ENCODE measurements at places on chromosomes 7 and 10.

GRCh38 chr10:17116193-17116592, 13.4 kb downstream of the CUBN start:
- DNase-seq, result no peak

GRCh38 chr7:138755842-138756590, 41.8 kb upstream of the TMEM213 start:
- no peak for DNase-seq

GRCh38 chr7:131904760-131905327, 348.4 kb upstream of the PODXL start:
- DNase-seq, result no peak

- DNase-seq, result peak; percentile 20
Measured at GRCh38 chr7:151057506-151057988, at the start of gene CDK5. TSS of gene CDK5 (minus strand) at chr7:151057897. CDS start at chr7:151057848, 49 bp downstream.

GRCh38 chr7:130322615-130323014, 22.0 kb upstream of the CPA5 start:
- DNase-seq, result no peak

DNA sequence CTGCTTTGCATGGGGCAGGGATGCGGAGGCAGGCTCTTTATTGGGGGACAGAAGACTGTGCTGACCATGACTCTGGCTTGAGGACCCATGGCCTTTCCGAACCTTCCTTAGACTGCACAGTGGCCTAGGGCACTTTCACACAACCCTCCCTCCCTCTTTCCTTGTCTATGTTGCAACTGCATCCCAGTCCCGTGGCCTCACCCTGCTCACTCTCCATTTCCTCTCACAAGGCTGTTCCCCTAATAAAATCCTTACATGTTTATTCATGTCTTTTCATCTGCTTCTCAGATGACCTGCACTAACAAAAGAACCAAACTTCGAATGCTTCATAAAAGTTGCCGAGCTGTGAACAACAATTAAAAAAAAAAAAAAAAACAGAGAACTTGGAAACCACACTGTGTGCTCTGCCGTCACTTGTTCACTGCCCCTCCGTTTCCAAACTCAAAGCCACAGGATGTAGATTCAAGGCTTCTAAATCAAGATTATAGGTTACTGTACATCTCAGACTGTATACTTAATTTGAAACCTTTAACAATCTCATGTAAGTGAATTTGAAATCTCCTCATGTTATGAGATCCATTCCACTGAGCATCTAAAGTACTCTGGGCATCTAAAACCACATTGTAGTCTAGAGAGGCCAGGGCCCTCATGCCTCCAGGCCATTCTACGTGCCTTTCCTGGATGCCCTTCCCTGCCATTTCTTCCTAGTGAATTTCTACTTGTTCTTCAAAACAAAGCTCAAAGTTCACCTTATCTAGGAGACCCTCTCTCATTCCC, 265.9 kb downstream of the SNX13 start:
- DNase-seq, result no peak

DNA sequence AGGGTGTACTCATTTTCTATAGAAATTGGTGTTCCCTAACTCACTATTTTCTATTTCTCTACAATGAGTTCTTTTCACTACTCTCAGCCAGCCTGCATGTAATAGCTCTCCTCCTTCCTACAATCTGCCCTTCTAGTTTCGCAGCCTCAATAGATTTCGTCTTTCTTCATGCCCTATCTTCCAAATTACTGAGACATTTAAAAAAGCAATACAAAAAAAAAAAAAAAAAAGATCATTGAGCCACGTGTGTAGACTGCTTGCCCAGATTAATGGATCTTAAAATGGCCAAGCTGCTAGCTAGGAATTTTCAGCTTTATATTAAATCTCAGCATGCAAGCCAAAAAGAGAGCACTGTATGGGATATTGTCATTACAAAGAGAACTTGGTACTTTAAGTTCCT, 55.5 kb downstream of the ZNF277 start:
- no peak for DNase-seq

GRCh38 chr7:17680026-17680425, 260.3 kb downstream of the SNX13 start:
- no peak for DNase-seq

DNA sequence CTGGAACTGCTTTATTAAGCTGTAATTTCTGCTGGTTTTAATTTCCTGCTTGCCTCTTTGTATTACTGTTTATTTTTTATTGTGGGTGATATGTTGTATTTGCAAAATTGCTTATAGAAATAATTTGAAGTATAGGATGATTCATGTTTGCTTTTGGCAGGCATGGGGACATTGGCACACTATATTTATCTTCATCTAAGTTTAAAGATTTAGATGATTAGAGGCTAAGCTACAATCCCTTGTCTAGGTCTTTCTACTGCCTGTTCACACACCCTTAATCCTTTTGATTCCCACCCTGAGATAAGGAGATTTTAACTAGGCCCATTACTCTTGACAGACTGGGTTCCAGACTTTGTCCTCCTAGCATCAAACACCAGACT, 182.8 kb upstream of the KAT6B start:
- no peak for DNase-seq

- peak; percentile 6 for DNase-seq
Measured at GRCh38 chr7:28748933-28749584, 209.1 kb downstream of the TRIL start.

GRCh38 chr7:102326157-102326889, 29.9 kb downstream of the SPDYE6 start:
- DNase-seq, result no peak

DNA sequence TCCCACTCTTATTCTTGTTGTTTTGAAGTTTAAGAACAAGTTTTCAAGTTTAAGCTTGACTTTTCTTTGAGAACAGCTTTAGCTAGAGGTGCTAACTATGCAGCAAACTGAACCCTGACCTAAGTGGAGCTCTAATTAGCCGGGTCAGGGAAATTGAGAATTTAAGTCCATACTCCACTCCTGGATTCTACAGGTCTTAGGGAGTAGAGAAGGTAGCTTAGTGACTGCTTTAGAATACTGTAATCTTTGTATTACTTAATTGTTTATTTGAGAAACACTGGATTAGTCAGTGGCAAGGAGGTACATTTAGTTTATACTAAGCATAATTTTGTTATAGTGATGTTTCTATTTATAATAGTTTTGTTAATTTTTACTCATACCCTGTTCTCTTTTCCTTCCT, 74.6 kb upstream of the STRIP2 start:
- no peak for DNase-seq

DNA sequence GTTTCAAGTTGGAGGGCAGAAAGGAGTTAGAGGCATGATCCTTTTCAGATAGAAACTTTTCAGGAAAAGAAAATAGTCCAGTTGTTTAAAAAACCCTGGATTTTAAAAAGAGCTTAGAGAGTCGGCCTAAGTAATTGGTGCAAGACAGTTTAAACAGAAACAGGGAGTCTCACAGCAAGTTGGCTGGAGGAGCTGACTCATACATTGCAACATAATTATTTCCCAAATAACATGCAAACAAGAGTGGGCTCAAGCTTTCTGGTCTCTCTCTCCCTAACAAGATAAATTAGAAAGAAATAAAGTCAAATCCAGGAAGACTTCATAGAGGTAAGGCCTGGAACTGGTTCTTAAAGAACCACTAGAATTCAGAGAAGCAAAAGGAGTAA, 100.3 kb upstream of the AGBL3 start:
- DNase-seq, result no peak

DNA sequence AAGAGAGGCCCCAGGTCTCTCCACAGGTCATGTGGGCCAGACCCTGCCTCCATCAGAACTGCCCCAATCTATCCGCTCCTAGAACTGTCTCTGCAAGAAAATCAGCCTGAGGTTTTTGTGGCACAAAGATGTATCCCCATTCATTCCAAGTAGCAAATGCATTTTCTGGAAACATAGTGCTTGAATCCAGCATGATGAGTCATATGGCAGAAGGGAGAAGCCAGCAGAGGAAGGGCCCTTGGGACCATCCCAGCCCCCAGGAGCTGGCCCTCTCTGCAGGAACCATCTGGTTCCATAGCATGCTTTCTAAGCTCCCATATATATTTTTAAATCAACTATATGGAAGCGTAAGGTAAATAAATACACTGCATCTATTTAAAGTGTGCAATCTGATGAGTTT, 563.2 kb downstream of the GALNT17 start:
- DNase-seq, result no peak

DNA sequence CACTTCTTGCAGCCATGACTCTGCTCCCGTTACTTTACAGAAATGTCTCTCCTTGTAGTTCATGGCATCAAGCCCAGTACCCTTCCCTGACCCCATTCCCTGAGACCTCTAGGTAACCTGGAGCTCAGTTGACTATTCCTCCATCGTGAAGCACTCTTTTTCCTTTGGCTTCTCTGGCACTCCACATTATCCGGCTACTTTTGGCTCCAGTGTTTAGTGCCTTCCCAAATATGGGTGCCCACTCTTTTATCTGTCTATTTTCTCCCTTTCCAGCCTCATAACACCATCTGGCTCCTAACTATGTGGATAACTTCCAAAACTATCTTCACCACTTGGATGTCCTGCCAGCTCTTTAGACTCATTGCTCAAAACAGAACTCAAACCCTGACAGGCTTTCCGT, 744.7 kb upstream of the GALNT17 start:
- no peak for DNase-seq

DNA sequence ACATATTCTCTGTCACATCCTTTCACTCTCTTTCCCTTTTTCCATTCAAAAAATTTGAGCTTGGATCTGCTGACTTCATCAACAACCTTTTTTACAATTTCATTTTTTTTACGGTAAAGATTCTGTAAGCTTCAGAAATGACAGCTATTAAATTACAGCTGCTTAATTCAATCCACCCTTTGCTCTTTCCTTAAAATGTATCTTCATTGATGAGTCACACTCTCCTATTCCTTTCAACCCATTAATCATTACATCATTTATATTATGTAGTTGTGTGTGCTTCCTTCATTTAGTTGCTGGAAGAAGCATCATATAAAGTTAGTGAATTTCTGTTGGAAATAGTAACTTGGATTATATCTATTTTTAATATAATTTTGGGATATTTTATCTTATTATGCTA, 67.1 kb upstream of the MAGI2 start:
- no peak for DNase-seq

- DNase-seq, result no peak
Measured at GRCh38 chr7:45389073-45389872, 184.9 kb upstream of the ADCY1 start.

DNA sequence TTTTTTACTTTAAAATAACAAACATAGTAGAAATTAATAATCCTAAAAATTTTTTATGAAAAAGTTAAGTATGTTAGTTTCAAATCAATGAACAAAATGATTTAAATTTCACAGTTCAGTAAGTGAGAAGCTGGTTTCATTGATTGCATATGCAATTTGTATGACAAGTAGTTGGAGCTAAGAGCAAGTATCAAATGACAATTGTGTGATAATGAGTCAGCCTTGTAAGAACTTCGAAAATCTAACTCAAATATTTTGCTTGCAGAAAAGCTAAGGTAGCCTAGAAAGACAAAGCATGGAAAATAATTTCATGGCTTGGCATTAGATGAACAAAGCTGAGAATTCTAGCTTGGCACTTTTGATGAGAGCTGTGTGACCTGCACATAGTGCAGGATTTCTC, 111.5 kb downstream of the HDAC9 start:
- no peak for DNase-seq

GRCh38 chr10:121312587-121312986, 285.7 kb downstream of the FGFR2 start:
- no peak for DNase-seq

DNA sequence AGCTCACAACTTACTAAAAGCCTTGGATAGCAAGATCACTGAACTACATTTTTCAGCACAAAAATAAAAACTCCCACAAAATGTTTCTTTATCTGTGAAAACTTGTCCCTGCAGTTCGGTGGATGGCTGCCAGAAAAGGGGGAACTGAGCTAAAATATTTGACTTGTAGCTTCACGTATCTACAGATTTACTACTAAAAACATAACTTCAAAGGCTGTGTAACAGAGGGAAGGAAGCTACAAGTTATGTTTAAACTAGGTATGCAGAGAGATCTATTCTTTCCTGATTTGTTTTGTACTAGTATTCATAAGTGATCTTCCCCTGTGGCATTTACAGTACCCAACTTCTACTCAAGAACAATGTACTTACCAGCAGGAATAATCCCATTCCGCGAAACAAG, 25.1 kb downstream of the SGCE start:
- DNase-seq, result no peak

DNA sequence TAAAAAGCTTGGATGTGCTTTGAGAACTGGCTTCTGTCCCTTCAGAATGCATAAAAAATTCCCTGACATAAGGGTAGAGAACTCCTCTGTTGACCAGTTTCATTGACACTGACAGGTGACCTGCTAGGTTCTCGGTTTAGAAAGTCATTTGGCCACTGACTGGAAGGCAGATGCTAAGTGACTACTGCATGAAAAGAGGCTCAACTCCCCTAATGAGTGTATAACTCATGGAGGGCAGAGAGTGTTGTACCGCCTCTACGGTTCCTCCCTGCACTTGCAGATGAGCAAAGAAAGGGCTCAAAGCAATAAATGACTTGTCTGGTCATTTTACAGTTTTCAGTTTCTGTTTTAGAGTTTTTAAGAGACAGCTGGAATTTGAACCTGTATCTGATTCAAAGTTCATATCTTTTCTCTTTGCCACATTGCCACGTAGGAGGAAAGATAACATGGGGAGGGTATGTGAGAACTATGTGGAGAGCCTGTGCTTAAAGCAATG, 2.9 kb upstream of the FGL2 start:
- no peak for DNase-seq

GRCh38 chr7:55308186-55308929, 56.8 kb upstream of the LANCL2 start:
- no peak for DNase-seq

- no peak for DNase-seq
Measured at GRCh38 chr10:71307469-71308085, 11.5 kb upstream of the SLC29A3 start.

DNA sequence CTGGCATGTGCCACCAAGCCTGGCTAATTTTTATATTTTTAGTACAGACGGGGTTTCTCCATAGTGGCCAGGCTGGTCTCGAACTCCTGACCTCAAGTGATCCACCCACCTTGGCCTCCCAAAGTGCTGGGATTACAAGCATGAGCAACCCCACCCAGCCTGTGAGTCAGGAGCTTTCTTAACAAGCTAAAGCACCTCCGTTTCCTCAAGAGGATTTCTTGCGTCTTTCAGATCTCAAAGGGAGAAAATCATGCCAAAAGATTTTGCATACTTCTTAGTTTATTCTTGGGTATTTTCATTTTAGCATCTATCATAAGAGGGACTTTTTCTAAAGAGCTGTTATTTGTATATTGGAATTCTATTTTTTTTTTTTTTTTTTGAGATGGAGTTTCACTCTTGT, 47.9 kb upstream of the FOXK1 start:
- no peak for DNase-seq

GRCh38 chr7:136061433-136061832, 84.3 kb upstream of the MTPN start:
- DNase-seq, result no peak

Measured in activated gamma-delta T cell treated with Interleukin-2 at 50 U/mL for 16 hours (primary cell).